CD4-positive, alpha-beta memory T cell (primary cell): ENCODE measurements at places on chromosomes 1 and 21.

DNA sequence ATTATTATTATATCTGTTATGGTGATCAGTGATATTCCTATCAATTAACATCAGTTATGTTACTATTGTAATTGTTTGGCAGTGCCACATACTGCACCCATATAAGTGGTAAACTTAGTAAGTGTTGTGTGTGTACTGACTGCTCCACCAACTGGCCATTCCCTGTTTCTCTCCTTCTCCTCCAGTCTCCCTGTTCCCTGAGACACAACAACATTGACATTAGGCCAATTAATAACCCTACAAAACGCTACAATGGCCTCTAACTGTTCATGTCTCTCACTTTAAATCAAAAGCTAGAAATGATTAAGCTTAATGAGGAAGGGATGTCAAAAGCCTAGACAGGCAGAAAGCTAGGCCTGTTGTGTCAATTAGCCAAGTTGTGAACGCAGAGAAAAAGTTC, 6.6 kb upstream of the THRAP3 start:
- peaks cover 5% of the 10 kb centered on the region for H3K4me1 ChIP-seq
- H3K27me3 ChIP-seq: no peaks in the 10 kb centered on the region
- H3K4me3 ChIP-seq: no peak overlapping the region
- H3K36me3 ChIP-seq: no peaks in the 10 kb centered on the region

DNA sequence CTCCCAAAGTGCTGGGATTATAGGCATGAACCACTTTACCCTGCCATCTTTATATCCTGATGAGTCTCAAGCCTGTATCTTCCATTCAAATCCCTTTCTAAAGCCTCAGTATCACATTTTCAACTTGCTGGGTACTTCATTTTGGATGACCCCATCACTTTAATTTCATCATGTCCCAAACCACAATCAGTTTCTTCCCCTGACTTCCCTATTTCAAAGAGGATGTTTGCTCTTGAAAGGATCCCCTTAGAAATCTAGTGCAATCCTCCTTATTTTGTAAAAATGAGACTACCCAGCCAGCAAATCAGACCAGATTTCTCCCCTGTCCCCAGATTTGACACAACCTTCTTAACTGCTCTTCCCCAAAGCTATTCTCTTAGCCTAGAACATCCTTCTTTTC, 7.0 kb upstream of the TRIT1 start:
- H3K36me3 ChIP-seq: no peaks in the 10 kb centered on the region
- no peaks in the 10 kb centered on the region for H3K27me3 ChIP-seq
- no peak overlapping the region for H3K27ac ChIP-seq
- no peaks in the 10 kb centered on the region for H3K4me1 ChIP-seq
- DNase-seq: no peak

DNA sequence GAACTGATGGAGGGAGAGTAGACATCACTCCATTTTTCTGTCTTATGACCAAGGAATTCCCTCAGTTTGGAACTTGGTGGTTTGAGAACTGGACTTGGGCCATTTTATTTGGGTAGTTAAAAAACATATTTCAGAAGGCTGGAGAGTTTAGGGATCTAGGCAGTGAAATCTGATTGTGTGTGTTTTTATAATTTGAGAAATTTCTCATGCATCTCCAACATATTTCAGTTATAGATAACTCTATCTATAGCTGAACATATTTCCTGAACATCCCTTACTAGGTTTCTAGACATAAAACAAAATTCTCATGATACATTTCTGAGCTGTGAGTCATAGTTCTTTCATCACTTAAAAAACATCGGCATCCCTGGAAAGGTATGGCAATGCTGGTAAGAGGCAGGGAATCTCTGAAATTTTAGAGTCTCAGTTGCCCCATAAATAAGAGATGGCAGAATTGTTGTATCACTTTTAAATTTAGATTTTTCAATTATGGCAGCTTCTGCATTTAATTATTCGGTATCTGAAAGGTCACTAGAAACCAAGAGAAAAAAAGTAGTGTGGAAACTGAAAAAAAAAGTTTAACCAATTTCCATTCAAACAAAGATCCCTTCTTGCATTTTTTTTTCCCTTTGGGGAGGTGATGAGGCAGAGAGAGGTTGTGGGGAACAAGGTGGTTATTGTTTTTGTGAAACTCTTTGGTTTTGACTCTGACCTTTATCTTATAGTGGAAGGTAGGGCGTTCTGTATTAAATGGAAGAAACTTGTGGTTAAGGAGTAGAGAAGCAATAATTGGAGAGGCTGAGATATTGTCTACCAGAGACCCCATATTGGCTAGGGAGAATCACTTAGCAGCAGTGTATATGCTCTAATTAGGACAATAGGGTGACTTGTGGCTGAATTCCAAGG, 102.9 kb downstream of the FASLG start:
- peaks cover 10% of the 10 kb centered on the region for H3K4me1 ChIP-seq
- H3K27ac ChIP-seq: no peak overlapping the region
- DNase-seq: no peak
- no peaks in the 10 kb centered on the region for H3K36me3 ChIP-seq
- H3K27me3 ChIP-seq: no peaks in the 10 kb centered on the region

- no peaks in the 10 kb centered on the region for H3K27me3 ChIP-seq
- no peak overlapping the region for H3K4me3 ChIP-seq
- DNase-seq: no peak
- H3K27ac ChIP-seq: no peak overlapping the region
- H3K36me3 ChIP-seq: no peaks in the 10 kb centered on the region
Observed at GRCh38 chr1:184254849-184255248, 132.0 kb upstream of the C1orf21 start.

- peak overlapping the region; percentile 52 for H3K4me3 ChIP-seq
- no peaks in the 10 kb centered on the region for H3K36me3 ChIP-seq
Observed at GRCh38 chr1:166875302-166875733, 746 bp downstream of the TADA1 start.

DNA sequence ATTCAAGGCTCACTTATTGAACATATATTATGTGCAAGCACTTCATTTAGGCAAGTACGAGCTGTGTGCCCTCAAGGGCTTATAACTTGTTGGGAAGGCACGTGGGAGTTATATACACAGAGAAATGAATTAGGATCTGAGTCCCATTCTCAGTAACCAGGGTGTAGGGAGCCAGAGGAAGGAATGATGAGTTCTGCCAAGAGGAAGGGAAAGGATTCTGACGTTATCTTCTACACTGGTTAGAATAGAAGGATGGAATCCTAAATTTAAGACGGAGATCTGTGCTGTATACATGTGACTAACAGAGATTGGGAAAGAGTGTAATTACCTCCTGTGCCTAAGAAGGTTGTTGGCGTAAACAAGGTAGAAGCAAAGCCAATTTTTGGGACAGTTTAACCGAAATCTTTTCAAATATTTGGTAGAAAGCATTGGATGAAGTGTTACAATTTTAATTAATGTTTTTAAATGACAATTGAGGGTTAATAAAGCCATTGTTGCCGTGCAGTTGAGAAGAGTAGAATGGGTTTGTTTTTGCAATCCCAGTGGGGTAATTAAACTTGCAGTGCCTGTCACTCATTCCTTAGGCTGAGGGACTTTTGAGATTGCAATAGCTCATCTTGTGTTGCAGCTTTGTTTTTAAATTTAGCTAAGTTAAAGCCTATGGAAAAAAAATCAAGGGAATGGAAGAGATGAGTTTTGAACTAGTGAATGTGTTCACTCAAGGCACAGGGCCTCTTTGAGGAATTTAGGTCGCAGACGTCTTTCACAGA, 177.2 kb downstream of the NFIA start:
- H3K4me3 ChIP-seq: no peak overlapping the region
- H3K27me3 ChIP-seq: no peaks in the 10 kb centered on the region
- H3K4me1 ChIP-seq: peaks cover 9% of the 10 kb centered on the region
- no peak overlapping the region for H3K27ac ChIP-seq
- no peak for DNase-seq

DNA sequence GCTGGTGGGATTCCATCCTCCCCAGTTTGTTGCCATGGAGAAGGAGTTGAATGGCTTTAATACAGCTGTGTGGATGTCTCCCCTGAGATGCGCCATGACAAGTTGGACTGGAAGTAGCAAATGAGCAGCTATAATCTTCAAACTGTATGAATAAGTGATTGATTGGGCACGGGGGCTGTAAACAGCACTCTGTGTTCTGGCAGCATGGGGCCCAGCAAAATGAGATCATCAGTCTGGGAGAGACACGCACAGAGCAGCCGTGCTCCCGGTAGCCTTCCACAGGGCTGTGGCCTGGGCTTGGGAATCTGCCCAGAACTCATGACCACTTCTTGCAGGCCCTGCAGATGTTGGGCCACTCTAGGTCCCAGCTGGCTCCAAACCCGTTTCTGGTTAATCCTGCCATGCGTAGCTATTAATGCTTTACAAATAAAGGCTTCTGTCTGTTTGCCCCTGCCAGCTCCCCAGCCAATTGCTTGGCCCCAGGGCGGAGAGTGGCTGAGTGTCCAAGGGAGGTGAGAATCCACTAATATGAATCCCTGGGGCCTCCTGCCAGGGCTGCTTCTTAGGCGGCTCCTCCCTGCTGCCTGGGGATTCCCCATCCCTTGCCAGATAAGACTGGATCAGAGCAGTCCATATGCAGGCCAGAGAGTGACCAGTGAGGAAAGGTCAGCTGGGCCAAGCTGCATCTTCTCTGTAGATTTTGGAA, 642.9 kb downstream of the AJAP1 start:
- DNase-seq: no peak
- H3K27me3 ChIP-seq: no peaks in the 10 kb centered on the region
- no peak overlapping the region for H3K4me3 ChIP-seq
- no peaks in the 10 kb centered on the region for H3K4me1 ChIP-seq
- H3K27ac ChIP-seq: no peak overlapping the region
- no peaks in the 10 kb centered on the region for H3K36me3 ChIP-seq

DNA sequence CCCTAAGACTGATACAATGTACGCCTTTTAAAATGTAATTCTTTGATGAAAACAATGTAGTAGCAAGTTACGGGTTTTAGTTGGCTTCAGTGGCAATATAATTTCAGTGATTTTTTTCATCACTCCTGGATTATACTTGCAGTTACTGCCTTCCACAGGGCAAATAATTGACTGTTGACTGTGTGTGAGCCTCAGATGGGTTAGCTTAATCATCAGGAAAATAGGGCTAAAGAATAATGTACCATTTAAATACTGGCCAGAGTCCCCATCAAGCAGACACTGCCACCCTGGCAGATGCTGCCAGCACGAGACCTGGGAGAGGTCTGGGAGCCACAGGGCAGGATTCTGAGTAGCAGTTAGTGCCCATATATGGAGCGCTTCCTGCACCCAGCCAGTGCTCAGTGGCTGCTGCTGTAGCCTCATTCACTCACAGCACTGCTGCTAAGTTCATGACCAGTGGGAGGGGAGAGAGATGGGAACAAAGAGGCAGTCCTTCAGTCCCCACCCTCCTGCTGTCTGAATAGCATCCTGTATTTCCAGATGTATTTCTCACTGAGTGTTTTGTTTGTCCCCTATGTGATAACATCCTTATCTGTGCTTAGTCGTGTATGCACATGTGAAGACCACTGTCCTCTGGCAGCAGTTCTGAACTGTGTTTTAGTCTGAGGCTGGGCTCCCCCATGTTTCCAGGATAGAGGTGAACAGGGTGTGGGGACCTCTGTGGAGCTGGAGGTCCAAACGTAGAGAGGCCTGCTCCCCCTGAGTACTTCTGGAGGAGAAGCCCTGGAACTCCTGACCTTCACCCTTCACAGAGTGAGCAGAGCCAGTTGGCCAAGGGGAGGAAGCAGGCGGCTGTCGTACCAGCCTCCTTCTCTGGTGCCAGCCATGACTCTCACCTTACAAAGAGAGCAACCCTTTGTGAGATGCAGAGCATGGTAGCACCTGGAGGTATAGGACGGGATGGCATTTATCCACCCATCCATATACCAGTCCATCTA, 80.4 kb downstream of the ADARB1 start:
- peak; percentile 36 for DNase-seq
- H3K27me3 ChIP-seq: no peaks in the 10 kb centered on the region
- H3K36me3 ChIP-seq: no peaks in the 10 kb centered on the region
- no peak overlapping the region for H3K4me3 ChIP-seq

GRCh38 chr1:97654876-97655585, 265.8 kb downstream of the DPYD start:
- no peak for DNase-seq
- no peaks in the 10 kb centered on the region for H3K36me3 ChIP-seq
- H3K27ac ChIP-seq: no peak overlapping the region

DNA sequence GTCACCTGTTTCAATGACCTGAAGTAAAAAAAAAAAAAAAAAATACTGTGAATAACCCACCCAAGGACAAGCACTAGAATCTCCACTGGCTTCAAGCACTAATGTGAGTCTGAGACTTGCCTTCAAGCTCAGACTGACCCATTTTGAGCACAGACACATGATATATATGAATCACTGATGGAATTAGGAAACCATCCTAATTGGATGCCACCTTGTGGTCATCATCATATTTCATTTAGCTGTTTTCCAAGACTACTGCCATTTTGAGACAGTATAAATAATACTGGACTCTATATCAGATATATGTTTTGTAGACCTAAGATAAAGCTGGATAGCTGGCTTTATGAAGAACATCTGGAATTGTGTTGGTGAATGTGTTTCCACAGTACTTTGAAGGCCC, 1232.0 kb downstream of the KCNT2 start:
- DNase-seq: no peak
- no peaks in the 10 kb centered on the region for H3K27me3 ChIP-seq
- H3K4me3 ChIP-seq: no peak overlapping the region
- H3K4me1 ChIP-seq: no peaks in the 10 kb centered on the region
- no peak overlapping the region for H3K27ac ChIP-seq
- H3K36me3 ChIP-seq: no peaks in the 10 kb centered on the region

DNA sequence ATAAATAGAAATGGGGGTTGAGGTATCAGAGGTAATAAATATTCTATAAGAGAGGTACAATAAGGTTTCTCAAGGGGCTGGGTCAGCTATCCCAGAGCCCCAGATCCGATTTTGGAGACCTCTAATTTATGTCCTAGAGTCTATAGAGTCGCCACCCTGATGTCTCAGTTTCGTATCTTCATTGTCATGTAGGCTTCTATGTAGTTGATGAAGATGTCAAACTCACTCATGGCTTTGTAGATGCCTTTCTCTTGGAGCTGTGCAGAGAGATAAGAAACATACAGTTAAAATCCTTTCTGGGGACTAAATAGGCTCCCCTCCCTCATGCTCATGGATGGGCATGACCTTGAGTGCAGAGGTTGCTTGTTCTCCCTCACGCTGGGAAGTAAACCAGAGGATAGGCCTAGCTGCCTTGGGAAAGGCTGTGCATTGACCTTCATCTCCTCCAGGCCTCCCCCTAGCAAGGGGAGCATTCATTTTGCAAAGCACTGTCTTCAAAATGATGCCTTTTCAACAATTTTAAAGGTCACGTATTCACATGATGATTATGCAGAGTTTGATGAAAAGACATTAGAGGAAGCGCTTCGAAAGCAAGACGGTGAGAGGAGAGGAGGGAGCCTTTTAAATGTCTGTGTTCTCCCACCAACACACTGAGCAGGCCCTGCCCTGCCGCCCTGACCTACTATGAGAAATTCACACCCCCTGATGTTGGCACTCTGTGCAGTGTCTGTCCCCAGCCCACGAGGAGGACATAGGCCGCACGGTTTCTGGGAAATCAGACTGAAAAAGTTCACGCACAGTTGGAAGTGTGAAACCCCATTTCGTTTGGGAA, 1.9 kb upstream of the IL19 start:
- no peak overlapping the region for H3K27ac ChIP-seq
- no peak overlapping the region for H3K4me3 ChIP-seq
- DNase-seq: no peak
- no peaks in the 10 kb centered on the region for H3K36me3 ChIP-seq
- H3K4me1 ChIP-seq: peaks cover 85% of the 10 kb centered on the region
- H3K27me3 ChIP-seq: no peaks in the 10 kb centered on the region
